ENCODE measurements at places on chromosomes 2 and 18.

DNA sequence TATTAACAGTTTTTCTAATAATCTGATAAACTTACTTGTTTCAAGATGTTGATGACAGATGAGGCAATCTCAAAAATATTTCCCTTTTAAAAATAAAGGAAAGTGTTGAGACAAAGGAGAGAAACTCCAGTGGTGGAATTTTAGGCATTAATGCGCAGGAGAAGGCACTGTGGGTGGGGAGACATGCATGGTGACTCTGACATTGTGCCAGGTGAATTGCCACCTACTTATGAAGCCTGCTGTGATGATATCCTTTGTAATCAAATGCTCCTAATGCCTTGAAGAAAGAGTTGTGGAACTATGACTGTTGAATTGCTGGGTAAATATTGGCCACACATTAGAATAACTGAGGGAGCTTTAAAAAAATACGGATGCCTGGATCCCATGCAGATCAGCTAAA, 101.4 kb downstream of the PLA2R1 start:
- DNase-seq, result no peak

- peak; percentile 32 for DNase-seq
Observed at GRCh38 chr2:179263446-179264367, 925 bp downstream of the SESTD1 start.

DNA sequence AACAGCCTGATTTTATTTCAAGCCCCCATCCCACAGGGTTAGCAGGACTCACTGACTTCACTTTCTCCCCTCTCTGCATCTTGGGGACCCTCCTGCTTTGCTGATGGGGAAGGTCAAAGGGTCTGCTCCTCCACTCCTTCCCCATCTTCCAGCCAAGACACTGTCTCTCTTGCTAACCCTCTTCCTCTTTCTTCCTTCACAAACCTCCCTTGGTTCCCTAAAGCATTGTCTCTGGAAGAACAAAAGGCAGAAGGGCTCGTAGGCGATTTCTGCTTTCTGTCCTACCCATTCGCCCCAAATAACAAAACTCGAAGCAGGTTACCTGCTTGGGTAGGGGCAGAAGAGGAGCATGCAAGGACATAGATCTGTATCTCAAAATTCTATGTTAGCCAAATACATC, 5.5 kb upstream of the SLC4A3 start:
- no peak for DNase-seq

DNA sequence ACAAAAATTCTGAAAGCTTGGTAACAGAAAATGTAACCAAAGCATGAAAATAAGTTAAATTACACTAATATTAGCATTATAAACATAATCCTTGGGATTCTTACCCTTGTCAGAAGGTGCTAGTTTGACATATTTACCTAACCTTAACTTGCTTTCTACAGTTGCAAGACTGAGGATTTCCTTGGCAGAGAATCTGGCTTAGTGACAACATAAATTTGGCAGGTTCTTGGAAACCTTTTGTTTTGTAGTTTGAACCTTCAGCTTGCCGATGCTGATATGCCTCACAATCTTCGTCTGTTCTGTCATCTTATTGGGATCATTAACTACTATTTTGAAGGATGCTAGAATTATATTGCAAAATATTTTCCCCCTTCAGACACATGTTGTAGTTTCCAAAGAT, 3.4 kb downstream of the XIRP2 start:
- no peak for DNase-seq

DNA sequence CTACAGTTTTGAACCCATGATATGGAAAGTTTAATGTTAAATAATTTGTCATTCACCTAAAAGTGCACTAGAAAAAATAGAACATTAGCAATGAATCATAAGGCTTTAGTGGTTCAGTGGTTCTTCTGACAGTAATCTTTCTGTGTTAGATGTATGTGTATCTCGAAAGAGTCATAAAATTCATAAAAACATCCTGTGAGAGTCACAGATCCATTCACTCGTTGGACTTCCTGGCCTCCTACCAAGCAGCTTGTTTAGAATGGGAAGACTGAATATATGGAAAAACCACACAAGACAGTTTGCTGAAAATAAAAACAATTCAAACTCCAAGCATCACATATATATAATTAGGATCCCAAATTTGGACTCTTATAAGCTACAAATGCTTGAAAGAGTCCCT, 34.8 kb downstream of the ADNP2 start:
- DNase-seq, result no peak

DNA sequence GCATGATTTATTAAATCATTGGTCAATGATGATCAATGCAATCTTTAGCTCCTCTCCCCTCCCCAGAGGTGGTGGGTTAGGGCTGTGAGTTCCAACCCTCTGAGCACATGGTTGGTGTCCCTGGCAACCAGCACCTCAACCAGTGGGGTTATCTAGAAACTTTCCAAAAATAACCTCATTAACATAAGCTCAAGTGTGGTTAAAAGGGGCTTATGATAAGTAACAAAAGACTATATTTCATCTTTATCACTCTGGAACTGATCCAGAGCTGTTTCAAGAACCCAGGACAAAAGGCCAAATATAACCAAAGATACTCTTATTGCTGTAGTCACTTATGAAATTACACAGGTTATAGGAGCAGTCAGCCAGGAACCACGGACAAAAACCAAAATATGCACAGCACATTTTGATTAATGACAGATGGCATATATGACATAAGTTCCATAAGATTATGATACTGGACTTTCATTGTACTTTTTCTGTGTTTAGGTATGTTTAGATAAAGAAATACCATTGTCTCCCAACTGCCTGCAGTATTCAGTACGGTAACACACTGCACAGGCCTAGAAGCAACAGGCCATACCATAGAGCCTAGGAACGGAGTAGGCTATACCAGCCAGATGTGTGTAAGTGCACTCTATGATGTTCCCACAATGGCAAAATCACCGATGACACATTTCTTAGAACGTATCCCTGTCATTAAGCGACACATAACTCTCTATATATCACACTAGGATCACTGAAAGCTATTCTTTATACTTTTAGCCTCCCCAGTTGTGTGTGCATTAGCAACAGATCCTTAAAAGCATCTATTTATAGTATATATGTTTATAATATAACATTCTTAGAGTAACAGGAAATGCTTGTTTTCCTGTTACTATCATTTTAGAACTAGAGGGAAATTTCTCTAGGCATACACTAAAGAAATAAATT, 31.9 kb downstream of the KIDINS220 start:
- no peak for DNase-seq

- DNase-seq, result no peak
Observed at GRCh38 chr2:241109210-241110088, 7.4 kb upstream of the MTERF4 start.

DNA sequence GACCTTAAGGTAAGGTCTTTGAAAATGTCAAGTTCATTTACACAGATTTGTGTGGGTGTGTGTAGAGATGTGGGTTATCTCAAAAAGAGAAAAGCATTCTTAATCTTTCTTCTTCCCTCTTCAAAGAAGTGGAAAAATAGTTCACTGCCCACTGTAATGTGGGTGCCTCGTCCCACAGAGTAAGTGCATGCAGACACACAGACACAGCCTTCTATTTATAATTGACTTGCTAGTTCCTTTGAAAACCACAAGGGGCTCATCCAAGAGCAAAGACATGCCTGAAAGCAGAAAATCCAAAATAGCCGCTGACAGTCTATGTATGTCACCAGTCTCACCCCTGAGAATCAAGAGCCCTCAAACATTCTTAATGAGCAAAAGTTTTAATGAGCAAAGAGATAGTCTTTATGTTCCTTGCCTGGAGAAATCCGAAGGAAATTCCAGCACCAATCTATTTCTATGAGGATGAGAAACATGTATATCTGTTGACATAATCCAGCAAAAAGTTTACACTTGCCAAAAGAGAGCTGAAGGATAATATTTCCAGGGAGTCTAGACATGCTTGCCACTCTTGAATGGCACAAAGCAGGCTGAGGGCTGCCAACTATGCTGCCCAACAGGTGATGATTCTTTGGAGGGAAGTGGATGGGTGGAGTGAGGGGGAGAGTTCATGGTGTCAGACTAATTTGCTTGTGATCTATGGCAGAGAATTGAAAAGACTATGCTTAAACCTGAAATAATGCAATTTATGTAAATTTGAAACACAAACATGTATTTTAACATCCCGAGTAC, 93.9 kb downstream of the ACVR1 start:
- DNase-seq, result no peak

GRCh38 chr2:26727641-26728561, 35.4 kb downstream of the KCNK3 start:
- DNase-seq, result no peak

DNA sequence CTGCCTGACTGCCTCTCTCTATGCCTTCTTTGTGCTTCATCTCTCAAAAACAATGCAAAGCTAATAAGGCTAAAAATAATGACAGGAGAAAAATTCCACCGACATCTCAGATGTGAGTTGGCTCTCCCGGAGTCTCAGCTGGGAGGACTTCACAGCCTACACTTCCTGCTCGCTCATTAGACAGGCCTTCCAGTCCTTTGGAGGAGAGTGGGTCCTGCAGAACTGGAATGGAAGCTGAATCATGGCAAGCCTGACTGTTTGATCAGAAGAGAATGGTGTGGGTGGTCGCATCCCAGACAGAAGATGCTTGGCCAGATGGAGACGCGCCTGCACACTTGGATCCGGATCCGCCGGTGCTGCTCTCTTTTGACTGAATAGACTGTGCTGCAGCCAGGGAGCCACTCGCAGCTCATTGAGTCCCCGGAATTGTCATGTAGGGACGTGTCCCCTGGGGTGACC, 49.7 kb downstream of the TRIB2 start:
- no peak for DNase-seq

Measured in CD14-positive monocyte (primary cell).